ENCODE measurements at places on chromosomes 2 and 18.

- DNase-seq: no peak
Observed at GRCh38 chr18:45652303-45653080, 37.2 kb downstream of the SLC14A2 start.

- DNase-seq: no peak
Observed at GRCh38 chr2:153391131-153391530, 87.4 kb downstream of the RPRM start.

- no peak for DNase-seq
Observed at GRCh38 chr2:239569401-239570090, 168.7 kb upstream of the HDAC4 start.

GRCh38 chr2:29281086-29281915 lies 166.1 kb downstream of the CLIP4 start:
- DNase-seq: no peak

DNA sequence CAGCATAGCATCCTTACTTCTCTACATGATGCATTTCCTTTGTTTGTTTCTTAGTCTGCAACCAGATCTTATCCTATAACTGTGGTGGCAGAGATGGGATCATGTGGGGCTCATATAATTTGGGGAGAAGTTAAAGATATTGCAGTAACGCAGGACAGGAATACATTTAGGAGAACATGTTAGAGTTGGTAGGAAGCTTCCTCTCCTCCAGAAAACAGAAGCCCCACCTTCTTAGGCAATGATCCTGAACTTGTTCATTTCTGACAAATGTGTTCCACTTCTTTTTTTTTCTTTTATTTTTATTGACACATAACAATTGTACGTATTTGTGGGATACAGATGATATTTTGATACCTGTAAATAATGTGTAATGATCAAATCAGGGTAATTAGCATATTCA lies 99.9 kb downstream of the VSNL1 start:
- DNase-seq: no peak

DNA sequence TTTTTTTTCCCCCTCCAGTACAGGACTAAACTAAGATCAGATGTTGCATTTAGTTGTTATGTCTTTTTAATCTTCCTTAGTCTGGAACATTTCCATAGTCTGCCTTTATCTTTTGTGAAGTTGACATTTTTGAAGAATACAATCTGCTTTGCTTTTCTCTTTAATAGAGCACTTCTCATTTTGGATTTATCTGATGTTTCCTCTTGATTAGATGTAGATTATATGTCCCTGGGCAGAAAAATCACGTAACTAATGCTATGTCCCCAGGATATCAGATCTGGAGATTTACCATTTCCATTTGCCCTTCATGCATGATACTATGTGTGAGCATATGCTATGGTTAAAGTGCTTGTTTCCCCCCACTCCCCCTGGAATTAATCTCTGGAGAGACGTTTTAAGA lies 6.2 kb downstream of the ZNF638 start:
- DNase-seq: no peak

DNA sequence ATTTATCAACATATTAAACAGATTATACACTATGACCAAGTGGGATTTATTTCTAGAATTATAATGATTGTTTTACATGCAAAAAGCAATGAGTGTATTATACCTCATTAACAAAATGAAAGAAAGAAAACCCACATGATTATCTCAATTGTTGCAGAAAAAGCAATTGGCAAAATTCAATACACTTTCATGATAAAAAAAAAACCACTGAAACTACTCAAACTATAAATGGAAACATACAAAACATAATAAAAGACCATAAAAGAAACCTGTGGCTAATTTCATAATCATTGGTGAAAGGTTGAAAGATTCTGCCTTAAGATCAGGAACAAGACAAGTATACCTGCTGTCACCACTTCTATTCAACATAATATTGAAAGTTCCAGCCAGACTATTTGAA lies 325.9 kb downstream of the AKAIN1 start:
- DNase-seq: no peak

DNA sequence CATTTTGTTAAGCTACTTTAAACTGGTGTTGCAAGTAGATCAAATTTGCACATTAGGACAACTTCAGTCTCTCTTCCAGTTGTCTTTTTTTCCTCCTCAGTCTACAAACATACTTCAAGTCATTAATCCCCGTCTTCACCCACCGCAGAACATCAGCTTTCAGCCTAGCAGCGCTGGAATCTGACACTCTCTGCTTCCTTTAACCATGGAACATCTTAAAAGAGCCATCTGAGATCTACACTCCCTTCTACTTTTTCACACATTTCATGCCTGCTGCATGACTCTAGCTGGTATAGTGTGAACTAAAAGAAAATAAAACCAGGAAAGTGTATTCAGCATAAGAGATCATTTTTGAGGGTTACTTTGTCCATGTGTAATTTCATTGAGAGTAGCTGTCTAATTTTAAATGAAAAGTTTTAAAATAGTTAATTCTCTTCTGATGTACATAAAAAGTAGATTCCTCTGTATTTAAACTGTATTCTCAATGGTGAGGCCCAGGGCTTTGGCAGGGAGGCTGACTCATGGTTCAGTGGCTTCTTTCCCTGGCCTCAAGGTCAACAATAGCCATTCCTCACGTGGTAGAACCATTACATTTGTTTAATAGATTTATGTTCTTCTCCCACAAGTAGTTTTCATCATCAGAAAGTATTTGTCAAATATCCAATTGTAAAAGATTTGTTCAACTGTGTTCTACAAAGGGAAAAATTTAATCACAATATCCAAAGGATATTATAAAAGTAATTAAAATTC lies 16.5 kb downstream of the SGPP2 start:
- DNase-seq: no peak
